Right ventricle myocardium inferior (tissue), 1 donor: ENCODE measurements at places on chromosomes 4 and X.
A peak's percentile ranks its signal among the peaks of the same experiment; 100 is the strongest.

DNA sequence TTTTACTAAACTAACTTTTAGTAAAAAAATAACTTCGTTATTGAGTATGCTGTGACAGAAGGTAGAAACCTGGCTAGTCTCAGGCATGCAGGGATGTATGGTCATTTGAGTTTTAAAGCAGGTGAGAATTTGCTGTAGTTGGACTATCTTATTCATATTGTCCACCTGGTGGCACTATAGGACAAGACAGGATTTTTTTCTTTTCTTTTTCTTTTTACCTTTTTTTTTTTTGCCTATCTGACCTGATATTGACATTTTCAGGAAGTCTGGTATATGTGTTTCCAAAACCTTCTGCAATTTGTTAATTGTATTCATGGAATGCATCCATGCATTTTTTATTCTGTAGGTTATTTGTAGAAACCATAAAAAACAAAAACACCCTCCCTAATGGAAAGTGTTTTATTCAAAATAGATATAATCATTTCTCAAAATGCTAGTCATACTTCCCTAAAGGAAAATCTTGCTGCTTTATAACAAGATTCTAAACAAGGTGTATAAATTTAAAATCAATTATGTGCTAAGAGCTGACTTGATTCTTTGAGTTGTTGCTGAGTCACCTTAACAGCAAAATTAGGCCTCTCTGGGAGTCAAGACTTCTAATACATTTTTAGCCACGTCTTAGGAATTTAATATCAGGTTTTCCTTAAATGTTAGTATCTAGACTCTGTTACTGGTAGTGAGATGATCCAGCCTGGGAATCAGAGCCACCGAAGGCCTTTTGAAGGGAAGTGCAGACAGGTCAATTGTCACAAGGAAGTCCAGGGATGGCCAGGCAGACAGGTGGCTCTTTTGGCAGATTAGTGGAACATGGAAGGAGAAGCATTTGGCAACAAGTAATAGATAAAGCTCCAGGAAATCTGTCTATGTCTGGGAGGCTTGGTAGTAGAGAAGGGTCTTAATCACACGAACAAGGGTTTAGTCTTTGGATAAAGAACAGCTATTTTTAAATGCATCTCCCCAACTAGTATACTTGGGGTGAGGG lies 201.3 kb upstream of the GNPDA2 start:
- no peak for DNase-seq

DNA sequence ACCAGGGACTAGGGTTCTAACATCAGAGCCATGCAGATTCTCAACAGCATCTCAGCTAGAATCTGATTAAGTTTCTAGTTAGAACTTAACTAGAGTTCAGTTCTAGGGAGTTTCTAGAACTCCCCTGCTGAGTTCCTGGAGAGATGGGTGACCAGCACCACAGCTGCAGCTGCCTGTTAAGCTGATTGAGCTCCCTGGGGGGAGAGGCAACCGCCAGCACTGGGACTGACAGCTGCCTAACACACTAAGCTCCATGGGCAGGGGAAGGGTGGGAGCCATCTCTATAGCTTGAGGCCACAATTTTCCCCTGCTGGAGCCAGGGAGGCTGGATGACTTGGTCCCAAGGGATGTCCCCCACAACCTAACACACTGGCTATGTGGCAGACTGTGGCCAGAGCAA lies 84.2 kb downstream of the CHIC1 start:
- DNase-seq: no peak

DNA sequence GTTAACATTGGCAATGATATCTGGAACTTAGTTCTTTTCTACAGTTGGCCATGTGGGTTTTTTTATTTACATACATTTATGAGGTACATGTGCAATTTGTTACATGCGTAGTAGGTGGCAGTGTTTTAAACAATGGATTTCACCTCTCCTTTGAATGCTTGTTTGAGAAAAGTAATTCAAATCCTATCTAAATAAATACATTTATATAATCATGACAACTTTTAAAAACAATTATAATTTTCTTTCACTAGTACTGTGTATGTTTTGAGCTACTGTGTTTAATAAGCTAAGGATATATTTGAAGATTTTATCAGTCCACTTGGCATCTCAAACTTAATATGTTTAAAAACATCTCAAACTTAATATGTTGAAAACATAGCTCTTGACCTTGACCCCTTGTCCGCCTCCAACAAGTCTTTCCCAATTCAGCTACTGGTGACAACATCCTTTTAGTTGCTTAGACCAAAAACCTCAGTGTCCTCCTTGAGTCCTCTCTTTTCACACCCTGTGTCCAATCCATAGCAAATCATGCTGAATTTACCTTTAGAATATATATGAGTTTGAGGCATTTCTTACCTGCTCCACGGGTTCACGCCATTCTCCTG lies 14.5 kb downstream of the GUCY1B1 start:
- no peak for DNase-seq

DNA sequence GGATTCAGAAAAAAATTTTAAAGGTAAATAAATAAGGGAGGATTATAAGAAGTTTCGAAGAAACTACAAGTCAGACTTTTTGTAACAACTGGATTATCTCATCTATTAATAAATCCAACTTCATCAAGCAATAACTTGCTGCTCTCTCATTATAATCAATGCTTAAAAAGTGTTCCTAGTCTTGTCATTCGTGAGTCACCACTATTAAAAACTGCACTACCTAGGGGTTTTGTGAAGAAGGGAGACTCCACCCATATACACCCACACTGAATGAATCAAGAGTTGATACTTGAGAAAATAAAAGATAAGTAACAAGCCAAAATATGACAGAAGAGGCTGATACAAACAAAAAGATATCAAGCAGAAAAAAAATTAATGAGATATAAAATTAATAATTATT lies 360.5 kb downstream of the ZNF674 start:
- no peak for DNase-seq

GRCh38 chr4:55794053-55794452 lies 25.5 kb upstream of the EXOC1L start:
- no peak for DNase-seq

DNA sequence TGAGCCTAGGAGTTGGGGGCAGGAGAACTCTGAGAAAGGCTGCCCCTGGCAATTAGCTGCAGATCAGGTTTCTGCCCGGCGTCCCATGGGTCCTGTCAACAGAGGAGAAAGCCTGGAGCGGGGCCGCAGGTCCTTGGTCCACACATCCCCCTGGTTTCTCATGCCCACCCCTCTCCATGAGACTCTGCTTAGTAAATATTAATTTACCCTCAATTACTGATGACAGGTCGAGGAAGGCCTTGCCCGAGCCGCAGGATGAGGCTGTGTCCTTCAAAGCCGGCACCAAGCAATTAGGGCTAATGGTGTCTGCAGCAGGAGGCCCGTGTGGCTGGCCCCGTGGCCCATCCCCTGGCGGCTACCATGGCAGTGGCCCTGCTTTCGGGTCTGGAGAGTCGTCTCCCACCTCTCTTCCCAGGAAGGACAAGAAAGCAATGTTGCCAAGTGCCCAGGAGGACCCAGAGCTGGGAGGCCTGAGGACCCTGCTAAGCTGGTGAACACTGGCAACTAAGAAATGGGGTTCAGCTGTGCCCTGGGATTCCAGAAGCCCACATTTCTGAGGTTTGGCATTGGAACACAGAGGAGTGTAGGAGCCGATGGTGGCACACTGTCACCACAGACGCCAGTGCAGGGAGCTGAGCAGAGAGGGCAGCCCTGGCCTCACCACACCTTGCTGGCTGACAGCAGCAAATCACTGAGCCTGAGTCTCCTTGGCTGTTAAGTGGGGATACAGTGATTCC lies 114.6 kb downstream of the CPZ start:
- peak; percentile 18 for DNase-seq

DNA sequence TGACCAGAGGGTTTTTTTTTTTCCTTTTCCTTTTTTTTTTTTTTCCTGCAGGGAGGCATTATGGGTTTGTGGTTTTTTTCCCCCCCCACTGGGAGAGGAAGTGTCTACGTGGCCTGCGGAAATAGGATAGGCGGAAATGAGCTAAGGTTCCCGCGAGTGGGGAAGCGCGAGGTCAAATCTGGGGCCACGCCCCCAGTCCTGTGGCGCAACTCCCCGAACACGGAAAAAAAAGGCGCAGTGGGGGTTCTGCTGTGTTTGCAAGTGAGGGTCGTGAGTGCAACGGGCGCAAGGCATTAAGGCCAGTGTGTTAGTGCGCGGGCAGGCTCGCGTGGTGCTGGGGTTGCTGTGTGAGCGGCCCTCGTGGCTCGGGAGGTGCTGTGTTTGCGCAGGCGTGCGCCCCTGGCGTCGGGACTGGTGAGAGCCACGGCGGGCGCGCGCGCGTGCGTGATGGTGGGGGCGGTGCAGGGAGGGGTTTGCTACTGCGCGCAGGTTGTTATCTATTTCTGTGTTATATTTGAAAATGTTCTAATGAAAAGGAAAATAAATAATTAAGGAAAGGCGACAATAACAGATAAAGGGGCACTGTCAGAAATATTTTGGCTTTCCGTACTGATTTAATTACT lies 685 bp upstream of the MORF4L2 start:
- peak; percentile 96 for DNase-seq
